Stimulated activated CD4-positive, alpha-beta T cell treated with anti-CD3 and anti-CD28 coated beads, Interleukin-1b, Interleukin-23, amount 100 ng/mL, for 1 hour (primary cell): ENCODE measurements at places on chromosomes 1 and 21.

- no peak for DNase-seq
These were observed 14.5 kb downstream of the TBX15 start for GRCh38 chr1:118973531-118974137.

- DNase-seq, result no peak
These were observed 39.6 kb downstream of the NUF2 start for GRCh38 chr1:163361123-163361934.

DNA sequence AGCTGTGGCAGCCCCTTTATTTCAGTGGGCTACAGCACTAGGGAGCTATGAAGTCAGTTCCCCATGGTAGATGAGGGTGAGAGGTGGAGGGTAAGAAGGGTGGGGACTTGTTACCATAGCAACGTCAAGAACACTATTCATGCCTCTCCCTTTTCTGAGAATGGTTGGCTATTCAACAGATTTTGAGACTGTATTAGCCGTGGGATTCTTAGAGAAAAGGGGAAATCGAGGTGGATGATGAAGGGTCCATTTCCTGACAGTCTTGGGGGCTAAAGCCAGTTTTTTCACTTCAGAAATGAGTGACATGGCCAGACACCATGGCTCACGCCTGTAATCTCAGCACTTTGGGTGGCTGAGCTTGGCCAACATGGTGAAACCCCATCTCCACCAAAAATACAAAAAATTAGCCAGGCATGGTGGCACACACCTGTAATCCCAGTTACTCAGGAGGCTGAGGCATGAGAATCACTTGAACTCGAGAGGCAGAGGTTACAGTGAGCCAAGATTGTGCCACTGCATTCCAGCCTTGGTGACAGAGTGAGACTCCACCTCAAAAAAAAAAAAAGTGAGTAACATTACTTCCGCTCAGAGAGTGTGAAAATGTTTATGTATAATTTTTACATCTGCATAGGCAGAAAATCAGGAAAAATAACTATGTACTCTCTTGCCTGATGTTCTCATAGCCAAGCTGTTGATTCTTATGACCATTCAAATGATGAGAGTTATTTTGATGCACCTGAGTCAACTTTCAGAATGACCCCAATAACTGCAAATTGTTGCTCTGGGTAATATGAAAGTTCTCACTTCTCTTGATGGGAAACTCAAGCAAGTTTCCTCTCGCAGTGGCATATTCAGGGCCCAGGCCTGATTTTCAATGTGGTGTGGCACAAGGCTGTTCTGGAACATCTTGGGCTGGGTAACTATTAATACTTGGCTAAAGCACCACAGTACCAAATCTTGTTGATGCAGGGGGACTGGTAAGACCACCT is 23.2 kb upstream of the RGSL1 start:
- no peak for DNase-seq

DNA sequence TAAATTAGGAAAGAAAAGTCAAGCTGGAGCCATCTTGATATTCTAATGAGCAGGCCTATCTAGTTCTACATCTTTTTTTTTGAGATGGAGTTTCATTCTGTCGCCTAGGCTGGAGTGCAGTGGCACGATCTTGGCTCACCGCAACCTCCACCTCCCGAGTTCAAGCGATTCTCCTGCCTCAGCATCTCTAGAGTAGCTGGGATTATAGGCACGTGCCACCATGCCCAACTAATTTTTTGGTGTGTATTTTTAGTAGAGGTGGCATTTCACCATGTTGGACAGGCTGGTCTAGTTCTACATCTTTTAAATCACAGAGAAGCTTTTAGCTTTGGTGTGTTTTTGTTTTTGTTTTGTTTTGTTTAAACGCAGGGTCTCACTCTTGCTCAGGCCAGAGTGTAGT is 6.8 kb downstream of the TMEM69 start:
- no peak for DNase-seq

DNA sequence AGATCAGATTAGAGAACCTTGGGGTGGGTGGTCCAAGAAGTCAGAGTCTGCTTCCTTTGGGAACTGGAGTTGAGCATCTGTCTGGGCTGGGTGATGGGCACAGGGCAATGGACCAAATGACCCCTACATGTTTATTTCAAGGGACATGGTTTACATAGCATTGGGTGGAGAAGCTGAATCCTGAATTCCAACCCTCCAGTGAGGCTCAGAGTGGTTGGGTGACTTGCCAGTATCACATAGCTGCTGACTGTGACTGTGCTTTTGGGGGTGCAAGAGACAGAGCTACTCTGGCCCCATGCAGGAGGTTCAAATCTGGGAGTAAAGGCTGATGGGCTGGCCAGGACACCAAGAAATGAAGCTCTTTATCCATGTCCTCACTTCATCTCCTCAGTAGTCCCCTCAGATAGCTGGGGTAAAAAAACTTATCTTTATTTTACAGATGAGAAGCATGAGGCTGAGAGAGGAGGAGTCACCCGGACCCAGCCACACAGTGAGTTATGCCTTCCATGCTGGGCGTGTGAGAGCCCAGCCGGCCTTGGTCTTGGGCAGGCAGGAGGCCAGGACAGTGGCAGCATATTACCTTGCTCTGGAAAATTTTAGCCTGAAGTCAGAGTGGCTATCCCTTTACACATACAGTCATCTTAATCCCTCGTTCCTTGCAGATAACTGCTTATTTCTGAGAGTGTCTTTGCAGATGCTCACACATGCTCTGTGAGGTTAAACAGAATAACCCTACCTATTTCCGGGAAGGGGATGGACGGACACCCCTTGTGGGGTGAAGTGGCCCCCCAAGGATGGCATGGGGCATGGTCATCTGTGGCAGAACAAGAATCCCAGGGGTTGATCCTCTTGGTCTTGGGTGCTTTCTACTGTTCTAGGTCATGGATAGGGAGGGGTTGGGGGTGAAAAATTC is 2.8 kb upstream of the SERINC2 start:
- DNase-seq, result no peak

GRCh38 chr1:207884266-207885029 is 26.5 kb downstream of the CD34 start:
- DNase-seq, result no peak

- DNase-seq, result no peak
These were observed 322.5 kb upstream of the FAM78B start for GRCh38 chr1:166489356-166489669.

DNA sequence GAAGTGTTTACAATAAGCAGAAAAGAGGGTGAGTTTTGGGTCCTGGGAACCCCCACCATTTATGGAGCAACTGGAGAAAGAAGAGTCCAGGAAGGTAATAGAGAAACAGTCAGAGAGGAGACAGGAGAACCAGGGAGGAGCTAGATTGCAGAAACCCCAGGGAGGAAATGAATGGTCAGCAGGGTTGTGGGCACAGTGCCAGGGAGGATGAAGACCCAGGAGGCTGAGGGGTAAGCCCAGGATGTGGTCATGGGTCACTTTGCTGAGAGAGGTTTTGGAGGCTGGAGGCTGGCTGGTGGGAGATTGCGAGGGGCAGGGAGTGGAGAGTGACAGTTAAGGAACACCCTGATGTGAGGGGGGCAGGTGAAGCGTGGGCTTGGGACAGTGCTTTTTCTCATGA is 169.9 kb upstream of the CSF3R start:
- DNase-seq, result no peak

DNA sequence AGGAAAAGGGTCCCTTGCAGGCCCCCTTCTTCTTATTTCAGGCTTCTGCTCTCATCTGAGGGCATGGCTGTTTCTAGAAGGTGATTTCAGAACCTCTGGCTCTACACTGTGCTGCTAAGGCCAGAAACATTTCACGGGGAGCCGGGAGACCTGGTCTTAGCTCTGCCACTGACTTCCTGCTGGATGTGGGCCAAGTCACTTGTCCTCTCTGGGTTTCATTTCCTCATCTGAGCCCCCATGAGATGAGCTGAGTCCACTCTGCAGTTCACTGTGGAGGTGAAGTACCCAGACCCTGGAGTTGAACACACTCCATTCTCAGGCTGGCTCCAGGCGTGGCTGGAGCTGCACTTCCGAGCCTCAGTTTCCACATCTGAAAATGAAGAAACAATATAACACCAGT is 2.1 kb downstream of the PADI1 start:
- no peak for DNase-seq

GRCh38 chr1:167504467-167504827 is 13.9 kb downstream of the CD247 start:
- DNase-seq, result no peak

- no peak for DNase-seq
These were observed 642 bp downstream of the MLLT11 start for GRCh38 chr1:151060657-151061421.

DNA sequence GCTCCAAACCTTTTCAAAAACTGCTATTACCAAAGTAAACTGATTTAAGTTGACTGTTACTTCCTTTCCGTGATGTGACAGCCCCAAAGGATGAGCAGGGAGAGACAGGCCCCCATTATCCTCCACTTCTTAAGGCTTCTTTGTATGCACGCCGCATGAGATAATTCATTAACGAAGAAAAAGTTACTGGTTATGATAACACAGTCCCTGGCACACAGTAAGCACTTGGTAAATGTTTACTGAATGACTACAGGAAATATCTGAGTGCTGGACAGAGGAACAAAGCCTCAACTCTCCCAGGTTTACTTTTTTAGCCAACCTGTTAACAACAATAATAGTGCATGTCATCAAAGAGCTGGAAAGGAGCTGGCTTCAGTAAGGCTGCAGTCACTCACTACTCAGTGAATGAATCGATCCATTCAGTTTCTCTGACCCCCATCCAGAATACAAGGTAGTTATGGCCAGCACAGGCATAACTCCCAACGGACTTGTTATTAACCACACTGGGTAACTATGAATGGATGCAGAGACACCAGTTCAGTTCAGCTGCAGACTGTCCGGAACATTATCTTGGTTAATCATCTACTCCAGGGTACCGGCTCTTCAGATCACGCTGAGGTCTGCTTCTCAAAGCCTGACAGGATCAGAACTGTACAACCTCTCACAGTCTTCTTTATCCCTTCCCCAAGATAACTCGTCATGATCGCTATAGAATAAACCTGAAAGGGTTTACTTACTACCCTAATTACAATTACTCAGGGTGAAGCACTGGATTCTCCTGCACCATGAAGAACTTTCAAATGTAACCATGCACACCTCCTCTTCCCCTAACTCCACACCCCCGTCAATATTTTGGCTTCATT is 58.3 kb downstream of the TGFBR3 start:
- DNase-seq, result no peak

GRCh38 chr21:42775123-42775522 is 104.2 kb downstream of the WDR4 start:
- no peak for DNase-seq

- no peak for DNase-seq
These were observed 87.9 kb upstream of the SERTAD4 start for GRCh38 chr1:210144736-210145135.

DNA sequence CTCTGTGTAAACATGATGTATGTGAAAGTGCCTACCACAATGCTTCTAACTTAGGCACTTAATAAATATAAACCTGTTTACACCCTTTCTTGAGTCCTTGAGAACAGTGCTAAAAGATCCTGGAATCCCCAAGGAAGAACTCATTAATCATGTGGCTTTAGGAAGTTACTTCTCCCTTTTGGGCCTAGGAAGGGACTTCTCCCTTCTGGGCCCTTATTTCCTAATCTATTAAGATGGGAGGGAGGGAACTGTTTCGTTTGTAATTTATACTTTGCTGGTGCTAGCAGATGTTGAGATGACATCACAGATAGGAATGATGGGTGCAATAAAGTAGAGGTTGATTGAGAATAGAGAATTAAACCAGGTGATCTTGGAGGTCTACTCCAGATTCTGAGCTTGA is 1.2 kb downstream of the BTF3L4 start:
- DNase-seq, result no peak
